Hepatocyte (in vitro differentiated cells): ENCODE measurements at places on chromosomes 6 and 20.
A peak's percentile ranks its signal among the peaks of the same experiment; 100 is the strongest.

DNA sequence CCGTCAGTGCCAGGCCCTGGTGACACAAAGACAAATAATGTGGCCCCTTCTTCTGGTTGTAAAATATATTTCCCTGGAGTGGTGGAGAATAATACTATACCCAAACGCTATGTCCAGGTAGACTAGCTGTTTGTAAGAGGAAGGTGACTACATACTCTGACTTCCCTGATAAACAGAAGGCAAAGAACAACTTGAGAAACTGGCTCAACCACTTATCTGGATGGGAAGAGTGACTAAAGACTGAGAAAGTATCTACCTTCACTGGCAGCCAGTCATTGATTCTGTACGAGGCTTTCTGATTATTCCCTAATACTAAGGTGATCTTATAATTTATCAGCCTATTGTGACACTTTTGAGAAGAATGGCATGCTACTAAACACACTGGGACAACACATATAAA lies 569.7 kb downstream of the EPHA7 start:
- DNase-seq: peak; percentile 9

DNA sequence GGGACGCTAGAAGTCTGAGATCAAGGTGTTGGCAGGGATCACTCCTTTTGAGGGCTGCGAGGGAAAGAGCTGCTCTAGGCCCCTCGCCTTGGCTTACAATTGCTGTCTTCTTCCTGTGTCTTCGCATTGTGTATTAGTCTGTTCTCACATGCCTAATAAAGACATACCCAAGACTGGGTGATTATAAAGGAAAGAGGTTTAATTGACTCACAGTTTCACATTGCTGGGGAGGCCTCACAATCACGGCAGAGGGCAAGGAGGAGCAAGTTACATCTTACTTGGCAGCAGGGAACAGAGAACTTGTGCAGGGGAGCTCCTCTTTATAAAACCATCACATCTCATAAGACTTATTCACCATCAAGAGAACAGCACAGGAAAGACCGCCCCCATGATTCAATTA lies 102.5 kb upstream of the ASF1A start:
- DNase-seq: no peak

DNA sequence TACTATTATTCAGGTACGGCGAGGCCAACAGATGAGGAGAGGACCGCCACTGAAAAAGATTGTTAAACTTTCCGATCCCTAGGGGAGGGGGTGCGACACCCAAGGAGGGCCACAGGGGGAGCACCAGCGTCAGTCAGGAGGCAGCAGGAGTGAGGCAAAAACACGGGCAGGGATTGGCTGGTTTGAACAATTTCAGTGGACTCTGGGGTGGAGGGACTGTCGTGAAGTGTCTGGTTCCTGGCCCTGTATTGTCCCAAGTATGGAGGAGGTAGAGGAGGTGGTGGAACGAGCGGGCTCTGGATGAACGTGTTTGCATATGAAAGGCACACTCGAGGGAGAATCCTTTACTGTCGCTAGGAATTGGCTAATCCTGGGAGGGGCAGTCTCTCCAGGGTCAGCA lies 32.5 kb upstream of the MCUR1 start:
- no peak for DNase-seq

GRCh38 chr20:49281913-49282467 lies 4.1 kb upstream of the ZNFX1 start:
- no peak for DNase-seq

DNA sequence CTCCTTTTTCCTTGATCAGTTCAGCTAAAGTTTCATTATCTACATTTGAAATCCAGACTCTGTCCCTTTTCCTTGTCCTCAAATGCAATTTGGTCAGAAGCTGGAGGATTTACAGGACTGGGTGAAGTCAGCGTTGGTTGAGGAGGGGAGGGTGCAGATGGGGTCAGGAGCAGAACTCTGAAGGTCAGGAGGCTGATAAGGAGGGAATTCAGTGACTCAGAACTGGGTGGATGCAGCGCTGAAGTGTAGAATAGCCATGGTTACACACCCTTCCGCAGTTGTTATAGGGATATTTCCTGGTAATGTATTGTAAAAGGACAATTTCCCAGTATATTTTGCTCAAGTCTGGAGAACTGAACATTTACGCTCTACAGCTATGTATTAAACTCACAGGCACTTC lies 133.1 kb upstream of the FOXA2 start:
- DNase-seq: peak; percentile 79

DNA sequence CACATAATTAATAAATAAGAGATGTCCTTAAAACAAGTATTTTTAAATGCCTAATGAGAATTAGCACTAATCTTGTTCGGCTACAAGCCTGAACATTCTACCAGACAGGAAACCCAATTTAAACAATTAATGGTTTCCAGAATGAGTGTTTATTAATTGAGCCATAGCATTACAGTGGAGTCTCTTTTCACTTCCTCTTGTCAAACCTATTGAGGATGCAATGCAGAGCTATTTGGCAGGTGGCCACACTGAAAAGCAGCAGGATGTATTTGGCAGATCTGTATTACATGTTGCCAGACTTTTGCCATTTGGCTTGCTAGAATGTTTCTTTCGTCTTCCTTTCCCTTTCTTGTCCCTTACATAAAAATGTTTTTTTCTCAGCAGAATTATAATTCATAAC lies 475.2 kb upstream of the MARCKS start:
- DNase-seq: no peak

GRCh38 chr6:65524232-65524631 lies 182.8 kb downstream of the EYS start:
- no peak for DNase-seq

GRCh38 chr6:42028234-42029061 lies 21.9 kb upstream of the TAF8 start:
- peak; percentile 67 for DNase-seq

GRCh38 chr20:45934046-45934585 lies 367 bp upstream of the PCIF1 start:
- DNase-seq: peak; percentile 66

DNA sequence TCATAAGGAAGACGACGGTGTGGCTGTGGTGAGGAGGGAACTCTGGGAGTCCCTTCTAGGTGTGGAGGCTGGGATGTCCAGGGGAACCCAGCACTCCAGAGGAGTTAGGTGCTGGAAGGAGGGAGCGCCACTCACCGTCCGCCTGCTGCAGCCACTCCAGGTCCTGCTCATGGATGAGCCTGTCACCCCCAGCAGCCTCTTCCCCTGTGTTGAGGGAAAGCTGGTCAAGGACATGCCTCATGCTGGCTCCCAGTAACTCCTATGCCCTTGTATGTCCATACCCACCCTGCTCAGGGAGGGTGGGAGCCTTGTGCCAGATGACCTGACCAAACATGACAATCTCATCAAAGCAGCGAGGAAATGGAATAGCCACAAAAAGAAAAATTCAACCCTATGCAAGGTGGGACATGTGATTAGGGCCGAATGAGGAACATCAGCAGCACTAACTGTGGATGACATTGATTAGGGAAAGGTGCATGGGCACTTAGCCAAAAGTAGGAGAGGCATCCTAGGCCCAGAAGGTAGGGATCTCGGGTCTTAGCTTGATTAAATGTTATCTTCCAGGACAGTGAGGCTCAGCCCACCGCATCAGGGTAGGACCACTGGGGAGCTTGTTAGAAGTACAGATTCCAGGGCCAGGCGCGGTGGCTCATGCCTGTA lies 3.0 kb downstream of the DNPH1 start:
- no peak for DNase-seq

- DNase-seq: no peak
Measured at GRCh38 chr20:16583474-16583873, 10.2 kb upstream of the KIF16B start.

GRCh38 chr20:19211661-19212468 lies 577 bp upstream of the SLC24A3 start:
- peak; percentile 46 for DNase-seq

DNA sequence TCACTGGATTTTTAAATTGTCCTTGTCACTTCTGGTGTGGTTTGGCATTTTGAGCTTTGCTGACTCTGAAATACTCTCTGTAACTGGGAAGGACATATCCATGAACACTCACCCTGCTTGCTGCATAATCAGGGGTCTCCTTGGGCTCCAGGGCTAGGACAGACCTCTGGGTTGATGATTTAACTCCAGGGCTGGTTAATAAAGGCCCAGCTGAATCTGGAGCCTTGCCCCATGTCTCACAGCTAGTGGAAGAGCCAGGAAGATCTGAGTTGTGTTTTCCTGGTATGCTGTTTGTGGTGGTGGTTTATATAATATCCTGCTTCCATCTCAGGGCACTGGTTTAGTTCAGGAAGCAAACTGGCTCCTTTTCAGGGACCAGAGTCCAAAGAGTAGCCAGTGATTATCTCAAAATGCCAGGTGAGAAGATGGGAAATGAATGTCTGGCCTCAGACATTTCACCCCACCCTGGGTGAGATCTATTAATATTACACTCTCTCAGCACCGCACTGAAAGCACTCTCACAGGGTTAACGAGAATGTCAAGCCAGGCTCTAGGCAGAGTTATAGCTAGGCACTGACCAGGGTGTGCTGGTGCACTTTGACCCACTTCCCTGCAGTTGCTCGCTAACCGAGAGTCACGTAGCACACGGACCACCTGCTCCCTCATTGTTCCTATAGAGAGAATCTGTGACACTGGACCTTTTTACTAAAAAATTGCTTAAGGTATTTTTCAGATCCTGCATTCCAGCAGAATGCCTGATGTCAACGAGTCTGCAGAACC lies 90.1 kb upstream of the SLC22A16 start:
- peak; percentile 43 for DNase-seq

- DNase-seq: no peak
Measured at GRCh38 chr6:32472781-32473375, 33.2 kb downstream of the HLA-DRA start.

DNA sequence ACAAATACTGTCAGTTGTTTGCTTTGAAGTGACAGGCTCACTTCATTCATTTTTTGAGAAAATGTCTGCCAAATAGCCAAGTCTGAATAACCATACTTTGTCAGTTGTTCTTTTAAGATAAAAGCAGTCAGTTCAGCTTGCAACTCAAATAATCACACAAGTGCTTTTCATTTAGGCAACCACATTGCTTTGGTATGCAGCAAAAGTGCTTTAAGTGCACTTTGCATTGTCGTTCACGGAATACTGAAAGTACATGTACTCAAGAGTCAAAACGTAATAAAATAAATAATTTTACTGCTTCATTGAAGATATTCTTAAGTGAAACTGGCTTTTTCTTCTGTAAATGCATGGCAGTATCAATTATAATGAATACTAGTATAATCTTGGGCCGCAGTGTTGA lies 107.2 kb downstream of the MMS22L start:
- DNase-seq: no peak

DNA sequence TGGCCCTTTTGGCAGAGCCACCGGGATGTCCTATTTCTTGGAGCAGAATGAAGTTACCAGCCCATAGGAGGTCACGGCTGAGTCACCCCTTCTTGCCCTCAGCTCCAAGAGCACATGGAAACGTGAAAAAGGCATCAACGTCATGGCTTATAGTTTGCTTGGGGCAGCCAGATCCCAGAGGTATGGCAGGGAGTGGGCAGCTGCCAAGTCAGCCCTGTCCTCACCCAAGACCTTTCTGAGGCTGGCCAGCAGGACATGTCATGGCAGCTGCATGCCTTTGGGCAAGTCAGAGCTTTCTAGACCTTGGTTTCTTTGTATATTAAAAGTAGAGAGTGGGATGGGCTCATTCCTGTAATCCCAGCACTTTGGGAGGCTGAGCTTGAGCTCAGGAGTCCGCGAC lies 8.2 kb upstream of the MDFI start:
- DNase-seq: no peak

DNA sequence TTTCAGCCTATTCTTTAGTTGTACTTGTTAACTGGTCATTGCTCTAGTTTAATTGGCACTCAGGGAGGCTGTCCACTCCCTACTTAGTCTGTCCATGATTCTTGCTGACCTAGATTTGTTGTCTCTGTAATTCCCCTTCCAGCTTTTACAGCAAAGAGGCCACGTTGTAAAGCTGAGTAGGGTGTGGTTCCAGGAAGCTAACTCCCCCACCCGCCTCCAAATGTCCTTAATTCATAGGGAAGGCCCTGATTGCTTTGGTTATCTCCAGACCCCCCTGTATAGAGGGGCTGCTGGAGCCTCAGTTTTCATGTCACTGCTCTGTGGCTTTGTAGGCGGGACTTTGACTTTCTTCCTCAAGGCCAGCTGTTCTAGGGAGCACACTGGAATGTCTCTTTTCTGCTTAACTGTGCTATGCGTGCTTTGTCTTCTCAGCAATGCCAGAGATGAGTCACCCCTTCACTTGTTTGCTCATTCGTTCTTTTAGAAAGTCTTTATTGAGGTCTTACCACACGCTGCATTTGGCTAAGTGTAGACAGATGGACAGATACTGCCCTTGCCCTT lies 175.1 kb upstream of the JAG1 start:
- DNase-seq: peak; percentile 75

DNA sequence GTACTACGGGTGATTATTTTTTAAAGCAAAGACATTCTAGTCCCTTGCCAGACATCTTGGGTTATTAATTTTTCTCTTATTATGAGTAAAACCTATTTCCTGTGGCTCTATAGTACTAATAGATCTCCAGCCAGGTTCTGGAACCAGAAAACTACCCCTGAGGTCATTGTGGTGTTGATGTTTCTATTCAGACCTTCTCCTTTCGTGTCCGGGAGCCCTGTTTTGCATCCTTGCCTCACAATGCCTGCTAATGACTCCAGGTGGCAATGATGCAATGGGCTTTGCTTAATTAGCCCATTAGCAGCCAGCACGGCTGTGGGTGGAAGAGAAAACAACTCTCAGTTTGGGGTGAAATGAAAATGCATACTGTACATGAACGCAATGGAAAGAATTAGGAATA lies 62.9 kb upstream of the ARG1 start:
- DNase-seq: no peak

DNA sequence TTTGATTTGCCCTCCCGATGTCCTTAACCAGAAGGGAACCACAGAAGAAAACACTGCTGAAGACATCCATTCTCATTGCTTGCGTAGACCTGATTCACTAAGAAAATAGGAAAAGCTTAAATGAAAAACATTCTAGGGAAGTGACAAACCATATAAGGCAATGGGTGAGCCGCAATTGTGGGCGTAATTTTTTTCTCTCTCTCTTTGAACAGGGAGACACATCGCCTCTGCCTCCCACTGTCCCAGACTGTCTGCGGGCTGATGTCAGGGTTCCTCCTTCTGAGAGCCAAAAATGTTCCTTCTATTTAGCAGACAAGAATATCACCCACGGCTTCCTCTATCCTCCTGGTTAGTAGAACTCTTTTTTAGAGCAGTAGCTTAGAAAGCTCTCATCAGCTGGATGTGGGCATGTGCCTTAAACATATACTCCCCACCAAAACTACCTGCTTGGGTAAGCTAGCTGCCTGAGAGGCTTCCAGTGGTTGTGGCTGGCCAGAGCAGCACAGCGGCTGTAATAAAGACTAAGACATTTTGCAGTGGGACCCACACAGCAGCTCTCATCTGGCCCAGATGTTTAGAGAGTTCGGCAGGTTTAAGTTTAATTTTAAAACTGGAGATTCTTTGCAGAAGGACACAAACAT lies 22.7 kb upstream of the CTAGE9 start:
- DNase-seq: no peak

DNA sequence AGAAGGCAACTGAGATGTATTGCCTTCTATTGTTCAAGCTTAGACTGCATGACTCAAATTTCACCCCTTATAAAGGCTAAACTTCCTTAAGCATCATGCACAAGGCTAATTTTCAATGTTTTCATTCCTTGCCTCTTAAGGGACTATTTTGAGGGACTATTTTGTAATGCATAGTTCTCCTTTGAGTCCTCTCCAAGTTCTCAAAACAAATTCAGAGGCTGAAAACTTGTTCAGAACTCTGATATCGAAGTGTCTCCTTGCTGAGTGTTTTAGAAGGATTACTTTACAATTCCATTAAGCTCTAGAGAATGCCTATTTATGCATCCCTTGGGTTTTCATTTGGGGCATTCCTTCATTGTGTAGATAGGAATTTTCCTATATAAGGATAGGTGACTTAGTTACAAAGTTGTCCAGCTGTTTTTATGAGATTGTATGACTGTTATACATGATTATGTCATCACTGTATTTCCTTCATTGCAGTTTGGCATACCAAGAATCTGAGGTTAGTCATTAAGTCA lies 41.7 kb downstream of the COL19A1 start:
- no peak for DNase-seq
